ENCODE measurements at places on chromosomes 11 and 22.

DNA sequence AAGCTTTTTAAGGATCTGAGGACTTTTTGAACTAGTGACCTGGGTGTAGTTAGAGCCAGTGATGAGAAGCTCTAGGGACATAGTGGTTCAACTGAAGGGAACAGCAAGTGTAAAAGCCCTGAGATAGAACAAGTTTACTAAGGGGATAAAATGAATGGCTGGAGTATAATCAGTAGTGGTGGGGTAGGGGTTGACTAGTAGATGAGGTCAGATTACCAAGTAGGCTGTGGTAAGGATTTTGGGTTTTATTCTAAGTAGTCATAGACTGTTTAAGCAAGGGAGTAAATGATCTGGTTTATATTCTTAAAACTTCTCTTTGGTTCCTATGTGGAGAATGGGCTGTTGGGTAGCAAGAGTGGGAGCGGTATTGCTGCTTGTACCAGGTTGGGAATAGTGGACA is 15.3 kb downstream of the TRIM44 start:
- no peak for DNase-seq

- no peak for DNase-seq
Measured at GRCh38 chr11:128026596-128026995, 560.8 kb downstream of the ETS1 start.

DNA sequence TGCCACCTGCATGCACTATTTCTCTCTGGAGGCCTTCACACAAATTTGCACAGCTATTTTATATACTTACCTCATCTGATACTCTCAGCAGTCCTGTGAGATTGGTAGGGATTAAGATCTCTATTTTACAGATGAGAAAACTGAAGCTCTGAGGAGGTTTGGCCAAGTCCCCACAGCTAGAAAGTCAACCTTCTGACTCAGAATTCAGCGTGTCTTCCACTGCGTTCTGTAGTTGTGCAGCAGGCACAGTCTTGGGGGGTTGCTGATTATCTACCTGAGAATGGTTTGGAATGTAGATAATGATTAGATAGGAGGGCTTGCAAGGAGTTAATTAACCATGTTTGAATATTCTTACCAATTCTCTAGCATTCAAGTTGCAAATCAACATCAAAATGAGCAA is 2.5 kb upstream of the SORL1 start:
- no peak for DNase-seq

DNA sequence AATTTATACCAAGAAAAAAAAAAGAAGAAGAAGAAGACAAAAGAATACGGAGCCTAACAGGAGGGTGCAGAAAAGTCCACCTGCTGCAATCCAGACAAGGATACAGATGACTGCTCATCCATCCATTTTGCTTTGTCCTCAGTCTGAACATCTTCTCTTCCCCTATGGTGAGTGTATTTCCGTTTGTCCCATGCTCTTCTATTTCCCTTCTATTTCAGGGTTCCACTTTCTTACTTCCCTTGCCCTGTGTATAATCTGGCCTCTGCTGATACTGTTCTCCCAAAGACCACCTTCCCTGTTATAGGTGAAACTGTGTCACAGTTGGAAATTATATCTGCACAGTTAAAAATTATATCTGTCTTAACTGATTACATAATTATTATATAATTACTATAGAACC is 48.7 kb upstream of the USP47 start:
- no peak for DNase-seq

DNA sequence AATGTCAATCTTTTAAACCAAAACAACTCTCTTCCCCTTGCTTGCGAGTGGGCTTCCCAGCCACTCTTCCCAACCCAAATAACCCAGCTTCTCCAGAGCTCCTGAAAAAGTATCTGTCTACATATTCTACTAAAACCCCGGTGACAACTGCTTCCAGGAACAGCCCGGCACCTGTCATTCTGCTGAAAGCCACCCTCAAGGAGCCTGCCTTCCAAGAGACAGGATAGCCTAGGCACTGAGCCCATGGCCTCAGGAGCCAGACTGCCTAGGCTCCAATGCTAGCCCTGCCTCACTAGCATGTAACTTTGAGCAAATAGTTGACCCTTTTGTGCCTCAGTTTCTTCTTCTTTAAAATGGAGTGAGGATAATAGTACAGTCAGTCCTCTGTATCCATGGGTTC is 459.8 kb downstream of the SOX6 start:
- no peak for DNase-seq

- no peak for DNase-seq
Measured at GRCh38 chr11:121494355-121495099, 41.8 kb upstream of the SORL1-AS1 start.

DNA sequence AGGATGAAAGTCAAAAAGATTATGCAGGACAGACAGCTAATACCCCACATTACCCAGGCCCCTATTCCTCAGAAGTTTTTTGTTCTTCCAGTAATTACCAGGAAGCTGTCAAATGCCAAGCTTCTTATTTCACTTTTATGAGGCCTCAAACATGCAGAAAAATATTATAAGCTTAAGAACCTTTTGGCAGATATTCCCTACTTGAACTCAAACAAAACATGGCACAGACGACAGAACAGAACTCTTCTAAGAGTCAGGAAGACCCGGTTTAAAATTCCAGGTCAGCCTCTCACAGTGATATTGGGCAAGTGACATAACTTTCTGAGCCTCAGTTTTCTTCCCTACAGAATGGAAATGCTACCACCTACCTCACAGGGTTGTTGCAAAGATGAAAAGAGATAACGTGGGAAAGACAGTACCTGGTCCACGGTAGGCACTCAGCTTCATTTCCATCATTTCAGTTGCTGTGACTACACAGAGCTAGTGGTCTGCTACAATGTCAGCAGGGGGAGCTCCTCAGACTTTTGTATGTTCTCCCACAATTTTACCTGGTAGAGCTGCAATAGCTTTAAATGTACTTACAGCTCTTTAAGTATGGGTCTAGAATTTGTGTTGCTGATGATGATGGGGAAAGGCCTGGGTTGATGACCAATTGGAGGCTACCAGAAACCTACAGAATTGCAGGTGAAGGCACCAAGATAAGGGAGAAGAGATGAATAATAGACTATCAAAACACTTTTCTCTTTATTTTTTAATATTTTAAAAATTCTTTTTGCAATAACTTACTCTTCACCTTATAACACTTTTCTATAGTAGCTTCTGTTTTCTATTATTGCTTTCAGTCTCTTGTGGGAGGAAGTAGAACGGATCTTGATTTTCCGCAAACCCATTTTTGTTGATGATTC is 98.3 kb upstream of the CHRM4 start:
- DNase-seq, result no peak

DNA sequence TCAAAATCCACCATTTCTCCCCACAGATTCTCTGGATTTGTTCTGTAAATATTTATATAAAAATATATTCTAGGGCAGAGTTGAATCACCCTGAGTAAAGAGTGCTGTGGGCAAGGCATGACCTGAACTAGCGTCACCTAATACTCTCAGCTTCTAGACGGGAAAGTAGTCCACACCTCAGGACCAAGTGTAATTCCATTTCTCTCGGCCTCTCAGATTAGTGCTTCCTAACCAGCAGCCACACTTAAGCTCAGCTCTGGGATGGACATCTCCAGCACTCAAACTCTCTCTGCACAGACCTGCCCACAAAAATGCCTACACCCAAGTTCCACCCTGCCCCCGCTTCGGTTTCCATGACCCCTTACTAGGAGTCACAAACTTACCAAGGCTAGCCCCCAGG is 5.3 kb downstream of the SPTBN2 start:
- DNase-seq, result no peak

GRCh38 chr22:49012712-49013395 is 814.8 kb downstream of the BRD1 start:
- no peak for DNase-seq

- DNase-seq, result no peak
Measured at GRCh38 chr22:21047730-21048129, 2.0 kb downstream of the LRRC74B start.

DNA sequence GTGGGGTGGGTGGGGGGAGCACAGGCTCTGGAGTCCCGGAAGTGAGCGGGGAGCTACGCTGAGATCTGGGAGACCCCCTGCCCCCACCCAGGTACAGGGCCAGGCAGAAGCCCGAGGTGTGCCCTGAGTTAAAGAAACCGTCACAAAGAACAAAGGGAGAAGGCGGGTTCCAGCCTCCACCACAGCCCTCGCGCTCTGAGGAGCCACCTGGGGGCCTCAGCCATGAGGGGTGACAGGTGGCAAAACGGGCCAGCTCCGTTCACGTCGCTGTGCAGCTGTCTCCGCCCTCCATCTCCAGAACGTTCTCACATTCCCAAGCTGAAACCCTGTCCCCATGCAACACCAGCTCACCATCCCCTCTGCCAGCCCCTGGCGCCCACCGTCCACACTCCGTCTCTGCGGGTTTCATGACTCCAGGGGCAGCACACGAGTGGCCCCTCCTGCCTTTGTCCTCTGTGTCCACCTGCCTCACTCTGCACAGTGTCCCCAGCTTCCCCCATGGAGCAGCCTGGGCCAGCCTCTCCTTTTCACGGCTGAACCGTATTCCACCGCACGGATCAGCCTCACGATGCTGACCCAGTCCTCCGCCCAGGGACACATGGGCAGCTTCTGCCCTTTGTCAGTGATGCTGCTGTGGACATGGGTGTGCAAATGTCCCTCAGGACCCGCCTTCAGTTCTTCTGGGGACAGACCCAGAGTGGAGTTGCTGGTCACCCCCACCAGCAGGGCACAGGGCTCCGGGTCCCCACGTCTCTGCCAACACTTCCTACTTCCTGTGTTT is 1.7 kb upstream of the MUC5B start:
- DNase-seq, result no peak

GRCh38 chr11:46912526-46913150 is 5.7 kb downstream of the LRP4 start:
- no peak for DNase-seq

DNA sequence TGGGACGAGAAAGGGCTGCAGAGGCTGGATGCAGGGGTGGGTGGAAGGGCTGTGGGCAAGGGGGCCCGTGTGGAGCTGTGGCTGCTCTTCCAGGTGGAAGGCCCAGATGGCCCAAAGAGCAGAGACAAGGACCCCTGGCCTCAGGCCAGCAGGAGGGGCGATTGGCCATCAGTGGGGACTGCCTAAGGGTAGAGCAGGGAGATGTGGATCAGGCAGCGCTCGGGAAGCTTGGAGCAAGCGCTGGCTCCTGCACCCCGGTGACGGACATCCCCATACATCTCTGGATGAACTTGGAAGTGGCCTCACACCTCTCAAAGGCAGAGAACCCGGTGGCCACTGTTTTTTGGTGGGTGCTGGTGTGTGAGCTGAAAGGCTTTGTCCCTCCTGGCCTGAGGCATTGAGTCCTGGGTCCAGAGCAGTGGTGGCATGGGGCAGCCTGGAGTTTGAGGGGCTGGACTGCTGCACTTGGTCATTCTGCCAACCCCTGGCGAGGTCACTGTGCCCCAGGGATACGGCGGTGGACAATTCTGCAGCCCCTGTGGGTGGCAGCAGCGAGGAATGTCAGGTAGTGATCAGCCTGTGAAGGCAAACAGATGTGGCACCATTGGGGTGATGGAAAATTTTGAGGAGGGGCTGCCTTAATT is 5.9 kb downstream of the FRMD8 start:
- no peak for DNase-seq

- DNase-seq, result no peak
Measured at GRCh38 chr11:120925944-120926343, 98.0 kb upstream of the TBCEL start.

DNA sequence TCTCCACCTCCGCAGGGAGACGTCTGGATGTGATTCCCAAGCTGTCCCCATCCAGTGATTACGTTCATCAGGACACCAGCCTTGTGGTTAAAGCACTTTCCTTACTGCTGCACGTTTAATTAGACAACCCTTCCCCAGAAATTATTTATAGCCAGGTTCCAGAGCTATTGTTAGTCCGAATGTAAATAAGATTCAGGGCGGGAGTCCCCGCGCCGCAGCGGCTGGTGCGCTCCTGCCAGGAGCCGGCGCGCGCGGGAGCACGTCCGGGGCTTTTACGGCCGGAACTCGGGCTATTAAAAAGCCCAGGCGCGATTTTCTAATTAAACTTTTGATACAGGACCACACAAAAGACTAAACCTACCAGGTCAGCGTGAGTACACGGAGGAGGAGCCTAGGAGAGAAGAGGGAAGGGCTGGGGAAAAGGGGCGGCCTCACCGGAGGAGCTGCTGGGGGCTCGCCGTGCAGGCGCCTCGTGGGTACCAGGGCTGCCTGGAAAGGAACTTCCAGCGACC is 538.3 kb downstream of the OPCML start:
- peak; percentile 47 for DNase-seq

DNA sequence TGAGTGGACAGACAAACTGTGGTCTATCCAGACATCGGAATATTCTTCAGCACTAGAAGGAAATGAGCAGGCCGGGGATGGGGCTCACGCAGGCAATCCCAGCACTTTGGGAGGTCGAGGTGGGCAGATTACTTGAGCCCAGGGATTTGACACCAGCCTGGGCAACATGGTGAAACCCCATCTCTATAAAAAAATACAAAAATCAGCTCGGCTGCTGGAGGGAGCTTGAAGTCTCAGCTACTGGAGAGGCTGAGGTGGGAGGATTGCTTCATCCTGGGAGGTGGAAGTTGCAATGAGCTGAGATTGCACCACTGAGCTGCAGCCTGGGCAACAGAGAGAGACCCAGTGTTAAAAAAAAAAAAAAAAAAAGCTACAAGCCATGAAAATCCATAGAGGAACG is 8.0 kb upstream of the CTSD start:
- DNase-seq, result no peak

DNA sequence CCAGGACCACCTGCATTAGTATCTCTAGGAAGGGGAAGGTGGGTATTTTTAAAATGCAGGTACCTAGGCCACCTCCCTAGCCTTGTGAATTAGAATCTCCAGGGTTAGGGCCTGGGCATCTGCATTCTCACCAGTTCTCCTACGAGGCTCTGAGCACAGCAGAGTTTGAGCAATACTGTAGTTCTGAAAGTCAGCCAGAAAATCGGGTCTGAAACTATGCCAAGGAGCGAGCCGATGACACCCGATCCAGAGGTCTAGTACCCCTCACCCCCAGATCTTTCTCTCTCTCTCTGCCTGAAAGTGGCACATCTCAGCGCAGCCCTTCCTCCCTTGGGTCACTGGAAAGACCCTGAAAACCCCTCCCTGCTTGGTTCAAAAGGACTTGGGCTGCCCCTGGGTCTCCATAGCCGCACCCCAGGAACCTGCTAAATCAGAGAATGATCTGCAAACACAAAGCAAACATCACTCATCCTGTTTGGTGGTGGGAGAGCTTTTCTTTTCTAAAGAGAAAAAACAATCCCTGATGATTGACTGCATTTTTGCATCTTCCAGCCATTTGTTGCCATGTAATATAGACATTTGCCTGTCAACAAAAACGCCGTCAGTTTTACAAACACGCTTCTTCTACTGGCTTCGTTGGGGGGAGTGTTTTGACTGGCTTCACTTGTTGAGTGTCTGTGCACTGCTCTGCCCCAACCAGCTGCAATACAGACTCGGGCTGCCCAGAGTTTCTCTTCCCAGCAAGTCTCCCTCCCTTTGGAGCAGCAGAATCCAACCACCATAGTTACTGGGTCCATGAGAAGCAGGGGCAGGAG is 229.9 kb downstream of the MN1 start:
- no peak for DNase-seq
